Suprapubic skin (tissue), 4 donors: ENCODE measurements at places on chromosomes 13 and 19. TPM values are rescaled to one million over a fixed set of nuclear protein-coding genes. Genes with fewer than 3 reads are reported as not detected.

The PEAK3 gene
- 0.55 TPM for total RNA-seq

- no peak for DNase-seq
These were observed 191.9 kb downstream of the COG6 start for GRCh38 chr13:39847336-39847735.

GRCh38 chr19:11694533-11695439 is 44.0 kb downstream of the ZNF823 start:
- peak; percentile 97 for DNase-seq

DNA sequence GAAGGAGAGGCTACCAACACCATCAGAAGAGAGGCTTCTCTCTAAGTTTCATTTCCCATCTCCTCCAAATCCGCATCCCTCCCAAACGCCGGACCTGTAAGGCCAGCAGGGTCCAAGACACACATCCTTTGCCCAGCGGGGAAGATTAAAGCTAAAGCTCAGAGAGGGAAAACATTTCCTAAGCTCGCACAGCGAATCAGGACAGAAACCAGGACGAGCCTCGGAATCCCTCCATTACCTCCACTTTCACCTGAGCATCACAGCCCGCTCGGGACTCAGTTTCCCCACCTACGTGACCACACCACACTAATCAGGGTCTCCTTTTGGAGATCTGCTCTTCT is 711 bp upstream of the FOSB start:
- DNase-seq, result no peak

- DNase-seq, result no peak
These were observed 2.8 kb downstream of the ARID3A start for GRCh38 chr19:928471-929202.

The RDH8 gene
- not detected for total RNA-seq

DNA sequence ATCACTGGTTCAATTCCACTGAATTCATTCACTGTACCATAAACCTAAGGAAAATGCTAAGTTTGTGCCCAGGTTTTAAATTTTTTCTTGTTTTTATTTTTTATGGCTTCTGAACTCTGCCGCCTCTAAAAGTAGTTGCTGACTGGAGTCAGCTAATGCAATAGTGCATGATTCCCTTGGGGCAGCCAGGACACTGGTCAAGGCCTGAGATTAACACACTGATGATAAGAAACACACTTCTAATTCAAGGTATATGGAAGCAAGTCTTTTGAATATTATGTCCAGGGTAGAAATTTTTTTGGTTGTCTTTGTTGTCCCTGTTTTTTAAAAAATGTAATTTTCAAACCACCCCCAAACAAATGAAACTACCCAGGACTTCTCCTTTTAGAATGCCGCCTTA is 72.2 kb downstream of the CDADC1 start:
- no peak for DNase-seq

The C19orf67 gene
- not detected for total RNA-seq

DNA sequence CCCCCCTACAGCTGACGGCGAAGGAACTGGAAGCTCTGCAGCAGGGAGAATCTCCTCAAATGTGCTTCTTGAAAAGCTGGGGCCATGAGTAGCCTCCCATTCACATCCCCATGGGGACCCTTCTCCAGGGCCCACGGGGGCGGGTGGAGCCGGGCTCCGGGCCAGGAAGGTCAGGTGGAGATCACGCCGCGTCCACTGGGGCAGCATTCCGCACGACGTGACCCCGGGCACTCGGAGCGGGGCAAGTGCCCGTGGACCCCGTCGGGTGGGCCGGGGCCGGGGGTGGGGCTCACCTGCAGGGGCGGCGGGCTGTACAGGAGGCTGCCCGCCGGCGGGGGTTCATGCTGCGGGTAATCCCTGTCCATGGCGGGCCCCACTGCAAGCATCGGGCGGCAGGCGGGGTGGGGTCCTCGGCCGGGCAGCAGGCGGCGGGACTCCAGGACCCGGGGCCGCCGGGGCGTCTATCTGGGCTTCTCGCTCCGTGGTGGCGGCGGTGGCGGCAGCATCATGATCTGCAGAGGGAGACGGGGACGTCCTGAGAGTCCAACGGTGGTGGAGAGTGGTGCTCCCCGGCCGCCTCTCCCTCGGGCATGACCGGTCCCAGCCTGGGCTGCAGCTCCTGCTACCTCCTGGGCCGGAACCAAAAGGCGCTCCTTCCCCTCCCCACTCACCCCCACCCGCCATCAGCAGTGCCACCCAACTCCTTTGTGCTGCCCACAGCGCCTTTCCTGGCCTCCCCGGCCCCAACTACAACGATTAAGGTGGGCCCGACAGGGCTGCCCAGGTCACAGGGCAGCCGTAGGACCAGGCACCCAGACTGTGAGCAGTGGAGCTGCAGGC is 20.0 kb downstream of the SBNO2 start:
- DNase-seq, result no peak

The CADM4 gene
- 16.4 TPM for total RNA-seq

- DNase-seq, result no peak
These were observed 1178.0 kb downstream of the UQCRFS1 start for GRCh38 chr19:28034936-28035335.

DNA sequence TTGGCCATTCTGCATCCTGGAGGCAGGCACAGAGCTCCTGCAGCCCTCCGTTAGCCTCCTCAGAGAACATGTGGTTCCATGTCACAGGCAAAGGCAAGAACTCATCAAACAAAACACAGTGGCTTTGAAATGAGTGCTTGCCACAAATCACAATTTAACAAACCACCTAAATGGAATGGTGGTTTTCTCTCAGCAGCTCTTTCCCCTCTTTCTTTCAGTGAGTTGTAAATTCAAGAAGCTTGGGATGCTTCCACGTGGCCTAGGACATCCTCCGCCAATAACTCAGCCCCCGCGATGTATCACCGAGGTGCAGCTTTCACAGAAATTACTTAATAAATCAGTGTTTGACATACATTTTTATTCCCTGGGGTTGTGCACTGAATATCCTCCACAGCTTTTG is 65.4 kb upstream of the RFC3 start:
- DNase-seq, result no peak
